ENCODE measurements at places on chromosomes 13 and 19.

DNA sequence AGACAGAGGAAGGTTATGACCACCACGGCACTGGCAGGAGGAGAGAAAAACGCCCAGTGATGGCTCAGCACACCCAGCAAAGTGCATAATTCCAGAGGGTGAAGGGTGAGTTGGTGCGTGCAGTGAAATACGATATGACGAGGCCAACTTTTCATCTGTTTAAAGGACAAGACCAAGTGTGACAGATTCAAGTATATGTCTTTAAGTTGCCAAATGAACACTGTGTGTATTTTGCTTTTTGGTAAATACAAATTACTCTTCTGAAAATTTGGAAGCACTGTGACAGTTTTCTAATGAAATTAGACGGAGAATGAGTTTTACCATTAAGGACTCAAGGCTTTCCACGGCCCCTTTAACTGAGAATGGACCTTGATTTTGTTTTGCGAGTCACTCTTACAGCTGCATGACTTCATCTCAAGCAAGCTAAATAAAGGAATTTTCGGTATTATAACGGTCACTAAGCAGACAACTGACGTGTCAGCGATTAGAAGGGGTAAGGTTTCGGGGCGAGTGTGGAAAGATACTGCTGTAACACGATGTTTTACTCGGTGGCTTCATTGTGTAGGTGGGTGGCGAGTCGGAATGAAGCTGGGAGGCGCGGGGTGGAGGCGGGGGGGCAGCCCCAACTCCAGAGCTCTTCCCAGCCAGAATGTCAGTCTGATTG lies 22.8 kb downstream of the COL4A2 start:
- no peak for DNase-seq

- DNase-seq: no peak
These were observed 8.4 kb downstream of the PPP6R1 start for GRCh38 chr19:55250262-55251036.

- DNase-seq: no peak
These were observed 16.4 kb downstream of the SMIM24 start for GRCh38 chr19:3463714-3464586.

- no peak for DNase-seq
These were observed 28.4 kb downstream of the ANKRD27 start for GRCh38 chr19:32646556-32646955.

GRCh38 chr19:18271433-18271841 lies 2.8 kb downstream of the IQCN start:
- no peak for DNase-seq

GRCh38 chr19:23770672-23771250 lies 12.1 kb upstream of the ZNF681 start:
- no peak for DNase-seq

DNA sequence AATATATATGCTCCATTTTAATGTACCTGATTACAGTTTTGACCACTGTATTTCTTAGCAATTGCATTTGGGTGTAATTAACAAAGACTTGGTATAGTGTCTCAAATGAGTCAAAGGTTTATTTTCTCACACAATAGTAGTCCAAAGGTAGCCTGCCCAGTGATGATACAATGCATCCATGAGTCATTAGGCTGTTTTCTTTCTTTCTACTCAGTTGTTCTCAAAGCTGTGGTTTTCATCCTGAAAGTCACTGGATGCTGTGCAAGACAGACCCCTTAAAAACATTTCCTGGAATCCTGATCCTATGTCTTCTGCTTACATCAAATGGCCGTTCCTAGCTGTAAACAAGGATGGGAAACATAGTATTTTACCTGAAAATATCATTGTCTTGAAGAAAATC lies 651.2 kb upstream of the MIR17HG start:
- no peak for DNase-seq

DNA sequence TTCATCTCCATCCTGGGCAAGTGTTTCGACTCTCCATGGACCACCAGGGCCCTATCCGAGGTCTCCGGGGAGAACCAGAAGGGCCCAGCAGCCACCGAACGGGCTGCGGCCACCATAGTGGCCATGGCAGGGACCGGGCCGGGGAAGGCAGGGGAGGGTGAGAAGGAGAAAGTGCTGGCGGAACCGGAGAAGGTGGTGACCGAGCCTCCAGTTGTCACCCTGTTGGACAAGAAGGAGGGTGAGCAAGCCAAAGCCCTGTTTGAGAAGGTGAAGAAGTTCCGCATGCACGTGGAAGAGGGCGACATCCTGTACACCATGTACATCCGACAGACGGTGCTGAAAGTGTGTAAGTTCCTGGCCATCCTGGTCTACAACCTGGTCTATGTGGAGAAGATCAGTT lies 4.7 kb upstream of the MAP2K7 start:
- DNase-seq: no peak

- no peak for DNase-seq
These were observed 7.9 kb upstream of the LINGO3 start for GRCh38 chr19:2315818-2316353.

GRCh38 chr13:66576381-66576780 lies 653.8 kb downstream of the PCDH9 start:
- DNase-seq: no peak

- no peak for DNase-seq
These were observed 122.4 kb downstream of the TRPC4 start for GRCh38 chr13:37747071-37747612.

DNA sequence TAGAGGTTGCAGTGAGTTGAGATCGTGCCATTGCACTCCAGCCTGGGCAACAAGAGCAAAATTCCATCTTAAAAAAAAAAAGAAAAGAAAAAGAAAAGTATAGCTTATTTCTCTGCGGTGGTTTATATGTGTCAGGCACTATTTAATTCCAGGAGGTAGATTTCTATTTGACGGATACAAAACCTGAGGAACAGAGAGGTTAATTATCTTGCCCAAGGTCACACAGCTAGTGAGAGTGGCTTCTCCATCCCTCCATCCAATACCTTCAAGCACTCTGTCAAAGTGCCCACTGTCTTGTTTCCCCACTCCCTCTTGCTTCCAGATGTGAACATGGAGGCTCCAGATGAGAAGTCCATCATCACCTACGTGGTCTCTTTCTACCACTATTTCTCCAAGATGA lies 34.8 kb downstream of the SPTBN4 start:
- DNase-seq: no peak

- no peak for DNase-seq
These were observed 6.8 kb upstream of the ZNF429 start for GRCh38 chr19:21498651-21499050.
